ENCODE measurements at places on chromosomes 7 and 10.

DNA sequence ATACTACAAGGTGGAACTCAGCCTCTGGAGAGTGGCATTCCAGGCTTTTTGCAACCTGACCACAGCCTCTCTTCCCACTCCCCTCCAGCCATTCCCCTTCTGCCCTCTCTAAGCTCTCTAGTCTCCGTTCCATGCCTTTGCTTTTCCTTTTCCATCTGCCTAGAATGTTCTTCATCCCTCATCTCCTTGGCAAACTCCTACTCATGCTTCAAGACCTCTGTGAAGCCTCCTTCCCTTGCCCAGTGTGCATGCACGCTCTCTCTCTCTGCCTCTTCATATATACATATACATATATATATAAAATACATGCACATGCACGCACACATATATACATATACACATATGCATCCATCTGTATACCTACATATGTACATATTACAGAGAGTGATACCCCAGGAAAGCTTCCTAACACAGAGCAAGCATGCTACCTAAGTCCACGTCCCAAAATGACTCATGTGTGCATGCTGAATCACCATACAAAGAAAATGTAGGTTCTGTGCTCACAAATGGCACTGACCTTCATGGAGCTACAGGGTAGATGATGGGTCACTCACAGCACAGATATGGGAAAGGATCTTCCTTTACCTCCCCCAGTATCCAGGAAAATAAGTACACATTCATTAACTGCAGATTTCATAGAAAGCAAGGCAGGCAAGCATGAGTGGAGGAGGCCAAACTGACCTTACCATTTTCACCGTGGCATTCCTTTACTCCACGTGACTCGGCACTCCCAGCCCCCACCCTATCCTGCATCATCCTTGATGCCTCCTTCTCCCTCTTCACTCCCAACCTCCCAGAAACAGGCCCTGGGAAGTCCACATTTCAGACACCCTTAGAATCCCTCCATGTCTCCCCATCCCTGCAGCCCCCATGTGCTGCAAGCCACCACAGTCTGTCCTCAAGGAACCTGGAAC is 238.4 kb upstream of the ZMIZ1 start:
- DNase-seq: no peak

DNA sequence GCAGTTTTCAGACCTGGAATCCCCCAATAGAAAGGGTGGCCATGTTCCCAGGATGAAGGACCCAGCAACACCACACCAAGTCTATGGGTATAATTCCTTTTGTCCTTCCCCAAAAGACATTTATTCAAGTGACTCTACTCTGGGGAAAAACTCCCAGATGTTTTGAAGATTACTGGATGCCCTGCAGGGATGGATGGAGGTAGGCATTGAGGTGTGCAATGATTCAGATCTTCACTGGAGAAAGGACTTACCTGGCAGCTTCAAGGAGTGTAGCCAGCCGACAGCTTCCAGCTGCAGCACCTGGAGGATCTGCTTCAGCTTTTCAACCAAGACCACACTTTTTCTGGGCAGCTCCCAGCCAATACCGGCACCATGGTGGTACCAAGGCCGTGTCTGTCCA is 172.0 kb downstream of the BAMBI start:
- DNase-seq: no peak

DNA sequence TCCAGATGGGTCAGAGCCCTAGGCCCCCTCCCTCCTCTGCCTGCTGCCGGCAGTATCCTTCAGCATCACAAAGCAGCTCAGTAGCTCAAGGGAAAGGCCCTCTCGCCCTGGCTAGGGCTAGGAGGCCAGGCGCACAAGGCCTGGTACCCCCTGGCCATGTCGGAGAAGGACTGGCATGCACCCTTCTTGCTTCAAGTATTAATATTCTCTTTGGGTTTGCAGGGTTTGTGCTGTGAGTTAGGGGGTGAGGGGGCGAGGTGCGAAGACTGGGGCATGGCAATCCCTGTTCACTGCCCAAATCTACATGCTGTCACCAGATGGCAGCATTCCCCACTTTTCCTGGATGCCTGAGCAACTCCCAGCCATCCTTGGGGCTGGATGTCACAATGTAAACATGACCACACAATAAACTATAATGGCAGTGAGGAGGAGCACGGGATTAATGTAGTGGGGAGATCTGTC is 105.2 kb downstream of the NEURL1 start:
- no peak for DNase-seq

DNA sequence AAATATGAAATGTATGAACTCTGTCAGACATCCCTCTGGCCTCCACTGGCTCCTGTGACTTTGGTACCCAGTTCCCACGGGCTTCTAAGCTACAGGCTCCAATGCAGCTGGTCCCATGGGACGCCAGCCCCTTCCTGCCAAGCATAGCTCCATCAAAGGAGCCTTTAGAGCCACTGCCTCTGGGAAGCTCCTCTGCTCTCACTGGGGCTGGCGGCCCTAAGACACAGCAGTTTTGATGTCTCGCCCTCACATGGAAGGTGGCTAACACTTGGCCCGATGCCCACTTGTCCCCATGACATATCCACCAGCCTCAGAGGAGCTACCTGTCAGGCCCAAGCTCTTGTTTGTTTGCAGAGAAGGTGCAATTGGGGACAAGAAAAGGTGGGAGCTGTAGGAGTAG is 453.7 kb upstream of the LRRN3 start:
- no peak for DNase-seq

DNA sequence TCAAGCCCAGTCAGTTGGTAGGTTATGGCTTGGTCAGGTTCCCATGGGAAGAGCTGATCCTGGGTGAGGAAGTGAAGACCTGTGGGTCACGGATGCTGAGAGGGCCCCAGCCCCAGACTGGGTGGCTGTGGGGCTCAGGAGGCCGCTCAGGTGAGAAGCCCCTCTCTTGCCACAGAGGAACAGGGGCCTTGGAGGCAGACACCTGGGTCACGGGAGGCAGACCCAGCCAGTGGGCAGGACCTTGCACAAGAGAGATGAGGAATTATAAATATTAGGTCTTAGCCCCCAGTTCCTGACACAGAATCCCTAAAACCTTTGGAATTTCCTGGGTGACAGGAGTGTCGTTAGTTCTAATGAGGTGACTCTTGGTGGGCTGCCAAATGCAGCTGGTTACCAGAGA is 10.6 kb upstream of the CRHR2 start:
- no peak for DNase-seq

- no peak for DNase-seq
Measured at GRCh38 chr10:61020420-61021158, 76.6 kb upstream of the RHOBTB1 start.

GRCh38 chr7:94059746-94060145 is 55.6 kb upstream of the BET1 start:
- no peak for DNase-seq

DNA sequence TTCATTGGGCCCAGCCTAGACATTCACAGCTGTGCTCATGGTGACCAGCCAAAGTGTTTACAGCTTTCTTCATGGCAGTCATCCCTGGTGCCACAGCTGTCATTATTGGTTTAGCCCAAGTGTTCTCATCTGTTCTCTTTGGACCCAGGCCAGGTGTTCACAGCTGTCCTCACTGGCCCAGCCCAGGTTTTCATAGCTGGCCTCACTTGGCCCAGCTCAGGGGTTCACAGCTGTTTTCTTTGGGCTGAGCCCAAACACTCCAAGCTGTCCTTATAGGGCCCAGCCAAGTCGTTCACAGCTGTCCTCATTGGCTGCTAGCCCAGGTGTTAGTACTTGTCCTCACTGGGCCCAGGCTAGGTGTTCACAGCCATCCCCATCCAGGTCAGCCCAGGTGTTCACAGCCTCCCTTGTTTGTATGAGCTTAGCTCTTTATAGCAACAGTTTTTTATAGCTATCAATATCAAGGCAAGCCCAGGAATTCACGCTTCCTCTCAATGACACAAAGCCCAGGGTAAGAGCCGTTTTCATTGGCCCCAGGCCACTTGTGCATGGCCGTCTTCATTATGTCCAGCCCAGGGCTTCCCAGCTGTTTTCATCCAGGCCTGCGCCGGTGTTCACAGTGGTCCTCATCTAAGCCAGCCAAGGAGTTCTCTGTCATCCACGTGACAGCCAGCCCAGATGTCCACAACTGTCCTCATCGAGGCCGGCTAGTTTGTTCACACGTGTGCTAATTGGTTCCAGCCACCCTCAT is 11.6 kb downstream of the FRG2B start:
- no peak for DNase-seq

DNA sequence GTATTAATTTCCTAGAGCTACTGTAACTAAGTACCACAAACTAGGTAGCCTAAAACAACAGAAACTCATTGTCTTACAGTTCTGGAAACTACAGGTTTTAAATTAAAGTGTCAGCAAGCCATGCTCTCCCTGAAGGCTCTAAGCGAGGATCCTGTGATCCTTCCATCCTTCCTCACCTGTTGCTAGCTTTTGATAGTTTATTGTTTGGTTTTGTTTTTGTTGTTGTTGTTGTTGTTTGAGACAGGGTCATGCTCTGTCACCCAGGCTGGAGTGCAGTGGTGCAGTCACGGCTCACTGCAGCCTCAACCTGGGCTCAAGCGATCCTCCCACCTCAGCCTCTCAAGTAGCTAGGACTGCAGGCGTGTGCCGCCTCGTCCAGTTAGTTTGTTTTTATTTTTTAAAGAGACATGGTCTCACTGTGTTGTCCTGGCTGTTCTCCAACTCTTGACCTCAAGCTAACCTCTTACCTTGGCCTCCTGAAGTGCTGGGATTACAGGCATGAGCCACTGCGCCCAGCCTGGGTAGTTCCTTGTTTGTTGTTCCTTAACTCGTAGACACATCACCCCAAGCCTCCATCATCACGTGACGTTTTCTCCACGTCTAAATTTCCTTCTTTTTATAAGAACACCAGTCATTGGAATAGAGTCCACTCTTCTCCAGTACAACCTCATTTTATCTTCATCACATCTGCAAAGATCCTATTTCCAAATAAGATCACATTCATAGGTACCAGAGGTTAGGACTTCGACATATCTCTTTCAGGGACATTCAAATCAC is 109.1 kb downstream of the AKR1D1 start:
- no peak for DNase-seq

GRCh38 chr7:149495785-149496641 is 1.6 kb downstream of the ZNF746 start:
- DNase-seq: no peak

DNA sequence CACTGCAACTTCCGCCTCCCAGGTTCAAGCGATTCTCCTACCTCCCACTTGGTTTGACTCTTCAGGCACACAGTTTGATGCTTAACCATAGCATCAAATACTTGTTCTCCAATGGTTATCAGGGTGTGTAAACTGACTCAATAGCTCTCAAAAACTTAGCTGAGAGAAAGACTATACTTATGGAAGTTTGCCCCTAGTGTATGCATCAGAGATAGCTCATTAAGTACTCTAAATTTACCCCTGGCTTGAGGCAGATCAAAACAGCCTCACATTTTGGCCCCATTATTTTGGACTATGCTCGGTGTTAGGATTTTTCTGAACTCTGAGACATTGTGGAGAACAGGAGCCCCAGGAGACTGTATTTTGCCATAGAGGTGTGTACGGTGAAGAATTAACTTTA is 40.8 kb upstream of the SLC35B4 start:
- no peak for DNase-seq

DNA sequence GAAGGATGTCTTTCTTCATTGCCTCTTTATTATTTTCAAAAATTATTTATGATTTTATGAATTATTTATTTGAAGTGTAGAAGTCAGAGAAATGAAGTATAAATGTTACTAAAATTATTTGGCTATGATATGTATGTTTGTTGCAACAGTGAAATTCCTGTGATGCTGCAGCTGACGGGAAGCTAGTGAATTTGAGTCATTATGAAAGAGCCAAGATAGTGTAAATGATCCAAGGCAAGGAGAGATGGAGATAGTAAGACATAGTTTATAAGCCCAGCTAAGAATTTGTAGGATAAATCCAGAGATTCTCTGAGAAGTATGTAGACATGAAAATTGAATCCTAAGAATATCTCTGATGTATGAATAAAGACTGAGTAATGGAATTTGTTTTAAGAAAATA is 30.8 kb downstream of the CASD1 start:
- DNase-seq: no peak

GRCh38 chr10:97705006-97705670 is 8.4 kb upstream of the MARVELD1 start:
- DNase-seq: no peak

DNA sequence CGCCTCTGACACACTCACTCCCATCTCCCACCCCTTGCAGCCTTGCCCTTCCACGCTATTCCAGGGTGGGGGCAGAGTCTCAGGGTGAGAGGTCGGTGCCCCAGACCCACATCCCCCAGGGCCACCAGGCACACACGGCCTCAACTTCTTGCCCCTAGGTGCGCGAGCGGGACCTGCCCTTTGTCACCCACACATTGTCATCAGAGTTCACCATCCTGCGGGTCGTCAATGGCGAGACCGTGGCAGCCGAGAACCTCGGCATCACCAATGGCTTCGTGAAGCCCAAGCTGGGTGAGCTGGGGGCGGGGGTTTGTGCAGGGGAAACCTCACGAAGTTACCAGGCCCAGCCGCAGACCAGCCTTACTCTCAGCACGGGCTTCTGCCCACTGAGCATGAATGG is 53.3 kb downstream of the CASTOR2 start:
- no peak for DNase-seq

DNA sequence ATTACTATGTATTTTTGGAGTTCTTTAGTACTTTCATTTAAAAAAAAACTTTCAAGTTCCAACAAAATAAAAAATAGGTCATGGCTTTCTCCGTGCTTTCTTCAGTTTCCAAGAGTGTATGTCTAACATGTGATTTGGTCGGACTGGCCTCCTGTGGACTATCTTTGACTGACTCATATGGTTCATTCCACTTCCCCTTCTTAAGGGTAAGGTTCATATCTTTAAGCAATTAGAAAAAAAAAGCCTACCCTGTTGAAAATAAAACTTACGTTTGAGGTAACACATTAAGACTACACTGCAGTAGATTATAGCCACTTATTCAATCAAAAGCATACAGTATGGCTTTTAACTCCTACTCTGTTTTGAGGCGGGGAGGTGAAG is 112.8 kb upstream of the AHR start:
- DNase-seq: no peak

GRCh38 chr7:154698726-154699291 is 304.1 kb downstream of the PAXIP1 start:
- no peak for DNase-seq

GRCh38 chr7:35975851-35976454 is 175.1 kb downstream of the SEPTIN7 start:
- no peak for DNase-seq

- DNase-seq: no peak
Measured at GRCh38 chr7:111264981-111265380, 174.1 kb downstream of the LRRN3 start.

DNA sequence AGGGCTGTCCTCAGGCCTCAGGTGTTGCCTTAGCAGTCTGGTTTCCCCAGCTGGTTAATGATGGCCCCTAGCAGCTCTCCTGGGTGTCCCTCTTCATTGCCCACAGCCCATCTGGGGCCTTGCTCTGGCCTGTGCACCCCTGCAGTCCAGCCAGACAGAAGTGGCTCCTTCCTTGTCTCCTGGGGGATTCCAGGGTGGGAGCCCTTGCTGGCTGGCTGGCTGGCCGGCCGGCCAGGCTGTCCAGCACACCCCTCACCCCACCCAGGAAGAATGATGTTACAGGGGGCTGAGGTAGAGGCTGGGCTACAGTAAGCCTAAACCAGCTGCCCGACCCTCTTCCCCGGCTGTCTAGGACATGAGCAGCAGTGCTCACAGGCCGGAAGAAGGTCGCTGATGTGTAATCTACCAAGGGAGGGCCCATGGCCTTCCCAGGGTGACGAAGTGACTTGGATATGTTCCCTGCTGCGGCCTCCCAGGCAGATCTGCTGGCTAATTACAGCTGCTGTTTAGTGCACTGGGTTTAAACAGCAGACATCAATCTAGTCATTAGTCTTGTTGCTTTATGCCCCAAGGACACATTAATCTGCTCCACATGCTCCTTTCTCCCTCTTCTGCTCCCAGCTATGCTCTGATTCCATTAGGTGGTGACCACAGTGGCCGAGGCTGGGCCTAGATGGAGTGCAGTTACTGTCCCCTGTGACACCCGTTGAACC is 53.8 kb upstream of the LRRC4 start:
- DNase-seq: no peak
